ENCODE measurements at places on chromosomes 4 and X.

DNA sequence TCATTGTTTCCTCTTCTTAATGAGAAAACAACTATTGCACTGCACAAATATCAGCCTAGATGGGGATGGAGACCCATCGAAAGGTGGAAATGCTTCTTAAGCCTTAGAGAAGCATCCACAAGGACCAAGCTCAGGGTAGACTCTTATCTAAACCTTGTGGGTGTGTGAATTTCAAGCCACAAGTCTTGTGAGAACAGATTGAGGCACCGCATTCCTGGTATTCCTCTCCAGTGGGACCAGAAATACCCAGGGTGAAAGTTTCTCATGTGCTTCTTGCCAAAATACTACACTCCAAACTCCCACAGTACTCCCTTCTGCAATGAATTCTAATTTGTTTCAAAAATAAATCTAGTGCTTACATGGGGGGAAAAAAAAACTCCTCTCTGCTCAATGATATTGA, 375.6 kb downstream of the PDGFC start:
- no peak for DNase-seq

- no peak for DNase-seq
Measured at GRCh38 chr4:110059556-110060191, 138.7 kb downstream of the ELOVL6 start.

DNA sequence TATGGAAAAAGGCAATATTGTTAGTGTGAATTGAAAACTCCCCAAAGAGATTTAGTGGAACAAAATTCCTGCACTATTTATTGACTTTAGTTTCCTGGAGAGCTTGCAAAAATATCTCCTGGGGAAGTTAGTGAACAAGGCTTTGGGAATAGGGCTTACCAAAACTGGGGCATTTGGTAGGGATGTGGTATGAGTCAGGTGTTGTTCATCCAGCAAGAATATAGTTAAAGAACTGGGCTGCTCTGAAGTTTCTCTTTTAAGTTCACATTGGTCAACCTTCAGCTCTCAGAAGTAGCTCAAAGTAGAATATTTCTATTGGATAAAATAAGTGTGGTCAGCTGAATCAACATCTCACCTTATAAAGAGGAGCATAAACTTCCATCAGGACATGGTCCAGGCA, 185.0 kb downstream of the CPE start:
- DNase-seq, result no peak

GRCh38 chr4:181645489-181645888, 597.7 kb upstream of the TENM3 start:
- no peak for DNase-seq

DNA sequence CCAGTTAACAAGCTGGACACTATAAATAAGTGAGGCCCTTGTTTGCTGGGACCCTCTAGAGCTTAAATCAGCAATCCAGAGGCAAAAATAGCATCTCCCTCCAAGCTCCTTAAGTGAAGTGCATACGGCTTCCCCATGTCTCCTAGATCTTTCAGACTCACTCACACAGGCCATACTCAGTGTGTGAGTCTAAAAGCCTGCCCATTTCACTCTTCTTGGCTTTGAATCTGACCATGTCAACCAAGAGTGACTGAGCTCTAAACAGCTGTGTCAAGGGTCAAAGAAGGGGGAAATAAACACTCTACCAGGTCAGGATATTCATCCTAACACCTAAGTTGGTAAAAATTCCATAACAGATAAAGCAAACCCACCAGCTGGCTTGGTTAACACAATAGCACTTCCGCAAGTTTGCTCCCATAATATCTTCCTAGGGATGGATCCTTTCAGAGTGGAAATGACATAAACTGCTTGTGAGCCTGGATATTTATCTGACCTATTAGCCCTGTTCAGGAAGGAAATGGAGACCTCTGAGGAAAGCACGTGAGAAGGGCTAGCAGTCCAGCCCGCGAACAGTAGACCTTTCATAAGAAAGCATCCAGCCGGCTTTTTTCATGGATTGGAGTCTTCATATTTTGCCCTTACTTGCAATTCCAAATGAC, 65.6 kb downstream of the MID1 start:
- DNase-seq, result no peak

DNA sequence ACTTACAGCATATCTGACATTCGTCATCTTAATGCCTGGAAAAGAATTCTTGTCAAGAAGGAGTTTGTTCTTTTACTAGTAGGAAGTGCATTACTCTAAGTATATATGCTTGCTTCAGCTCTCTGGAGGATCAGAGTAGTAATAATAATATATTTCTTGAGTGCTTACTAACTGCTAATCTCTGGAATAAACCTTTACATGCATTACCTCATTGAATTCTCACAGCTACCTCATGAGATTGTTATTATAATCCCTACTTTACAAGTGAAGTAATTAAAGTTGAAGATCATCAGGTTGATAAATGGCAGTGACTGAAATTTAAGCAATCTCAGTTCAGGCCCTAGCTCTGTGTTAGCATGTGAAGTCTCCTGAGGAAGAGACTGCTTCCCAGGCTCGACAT, 115.0 kb upstream of the PDE5A start:
- DNase-seq, result no peak

DNA sequence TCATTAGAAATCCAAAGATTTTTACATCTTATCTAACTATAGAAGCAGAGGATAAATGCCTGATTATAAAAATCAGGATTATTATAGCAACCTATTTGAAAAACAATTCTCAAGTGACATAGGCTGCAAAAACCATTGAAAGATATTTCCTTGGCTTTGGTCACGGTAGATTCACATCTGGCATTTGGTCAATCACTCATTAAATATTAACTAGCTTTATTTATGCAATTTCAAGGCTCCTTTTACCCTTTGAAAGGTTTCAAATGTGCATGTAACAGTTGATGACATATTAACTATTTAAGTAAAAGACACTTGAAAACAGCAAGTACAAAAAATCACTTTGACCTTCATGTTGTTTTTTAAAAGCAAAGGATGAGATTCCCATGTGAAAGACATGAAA, 98.1 kb downstream of the MMRN1 start:
- DNase-seq, result no peak
